Thoracic aorta (tissue), 2 donors: ENCODE measurements at places on chromosomes 11 and 22. TPM values are rescaled to one million over a fixed set of nuclear protein-coding genes. Genes with fewer than 3 reads are reported as not detected.

GRCh38 chr22:27019827-27020226 lies 362.4 kb downstream of the MIAT start:
- peak; percentile 18 for DNase-seq

DNA sequence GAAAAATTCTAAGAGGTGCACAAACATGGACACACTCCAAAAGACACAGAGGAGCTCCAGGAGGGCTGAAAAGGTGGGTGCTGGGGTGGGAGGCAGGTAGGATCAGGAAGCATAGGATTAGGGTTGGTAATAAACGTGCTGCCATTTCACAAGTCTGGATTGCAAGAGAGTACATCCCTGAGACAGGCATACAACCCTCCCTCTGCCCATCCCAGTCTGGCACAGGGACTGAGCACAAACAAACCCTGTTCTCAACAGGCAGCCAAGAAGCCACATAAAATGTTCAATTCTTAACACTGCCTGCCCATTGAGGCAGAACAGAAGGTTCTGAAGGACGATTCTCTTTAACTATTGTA lies 18.5 kb downstream of the SLC35F2 start:
- DNase-seq, result no peak

OR2AG2 gene
- not detected for total RNA-seq

BRMS1 gene
- total RNA-seq, result 35.0 TPM

SPON1 gene
- total RNA-seq, result 48.5 TPM

DNA sequence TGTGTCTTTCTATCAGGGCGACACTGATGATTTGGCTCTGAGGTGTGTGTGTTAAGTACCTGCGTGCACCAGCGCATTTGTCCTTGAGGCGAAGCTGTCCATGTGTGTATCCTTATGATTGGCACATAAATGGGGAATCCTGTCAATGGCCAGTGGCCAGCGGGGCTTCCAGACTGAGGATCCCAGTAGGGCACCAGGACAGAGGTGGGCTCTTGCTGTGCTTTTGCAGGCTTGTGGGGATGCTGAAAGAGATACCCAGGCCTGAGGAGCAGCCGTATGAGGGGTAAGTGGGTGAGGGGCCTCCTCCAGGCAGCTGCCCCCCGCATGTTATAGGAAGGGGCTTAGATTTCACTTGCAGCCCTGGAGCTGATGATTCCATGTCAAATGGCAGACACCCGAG lies 156.8 kb downstream of the ST3GAL4 start:
- DNase-seq, result no peak

HTR3B gene
- not detected for total RNA-seq

DNA sequence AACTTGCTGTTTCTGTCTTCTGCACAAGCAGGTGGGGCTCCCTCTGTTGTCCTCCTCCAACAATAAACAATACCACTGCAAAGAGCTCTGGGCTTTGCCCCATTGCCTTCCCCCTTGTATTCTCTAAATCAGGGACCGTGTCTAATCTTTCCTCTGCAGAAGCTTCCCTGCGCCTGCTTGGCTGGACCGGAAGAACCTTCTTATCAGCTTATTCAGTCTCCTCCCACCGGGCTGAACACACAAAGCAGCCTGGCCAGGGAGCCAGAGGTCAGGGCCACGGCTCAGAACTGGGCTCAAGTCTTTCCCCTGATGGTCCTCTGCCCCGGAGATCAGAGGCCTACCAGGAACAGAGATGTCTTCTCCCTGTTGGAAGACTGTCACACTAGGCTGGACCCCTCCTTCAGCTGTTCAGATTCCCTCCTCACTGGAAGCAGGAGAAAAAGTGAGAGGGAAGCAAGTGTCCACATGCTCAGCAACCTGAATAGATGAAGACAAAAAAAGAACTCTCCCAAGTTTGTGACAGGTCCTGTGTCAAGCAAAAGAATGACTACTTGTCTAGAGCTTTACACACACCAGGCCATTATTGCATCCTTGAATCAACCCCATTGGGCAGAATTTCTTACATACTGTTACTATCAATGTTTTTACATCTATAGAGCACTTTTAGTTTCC lies 63.7 kb downstream of the RAB30 start:
- no peak for DNase-seq

DNA sequence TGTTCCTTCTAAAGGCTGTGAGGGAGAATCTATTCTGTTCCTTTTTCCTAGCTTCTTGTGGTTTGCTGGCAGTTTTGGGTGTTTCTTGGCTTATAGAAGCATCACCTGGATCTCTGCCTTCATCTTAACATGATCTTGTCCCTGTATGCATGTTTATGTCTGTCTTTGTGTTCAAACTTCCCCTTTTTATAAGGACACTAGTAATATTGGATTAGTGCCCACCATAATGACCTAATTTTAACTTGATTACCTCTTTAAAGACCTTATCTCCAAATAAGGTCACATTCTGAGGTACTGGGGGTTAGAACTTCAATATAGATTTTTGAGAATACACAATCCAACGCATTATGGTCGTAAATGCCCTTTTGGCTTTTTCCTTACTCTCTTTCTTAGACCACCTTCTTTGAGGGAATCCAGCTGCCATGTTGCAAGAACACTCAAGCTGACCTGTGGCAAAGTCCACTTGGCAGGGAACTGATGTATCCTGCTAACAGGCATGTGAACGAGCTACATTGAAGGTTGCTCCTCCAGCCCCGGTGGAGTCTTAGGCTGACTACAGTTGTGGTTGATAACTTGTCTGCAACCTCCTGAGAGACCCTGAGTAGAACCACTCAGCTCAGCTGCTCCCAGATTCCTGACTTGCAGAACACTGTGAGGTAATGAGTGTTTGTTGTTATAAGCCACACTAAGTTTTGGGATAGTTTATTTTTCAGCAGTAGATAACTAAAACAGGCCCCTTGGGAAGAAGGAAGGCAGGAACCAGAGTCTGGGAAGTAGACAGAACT lies 127.1 kb upstream of the OR9Q1 start:
- no peak for DNase-seq

- no peak for DNase-seq
Measured at GRCh38 chr11:535210-535518, 212 bp downstream of the HRAS start.

- DNase-seq, result no peak
Measured at GRCh38 chr11:98455500-98456307, 565.0 kb upstream of the CNTN5 start.

DNA sequence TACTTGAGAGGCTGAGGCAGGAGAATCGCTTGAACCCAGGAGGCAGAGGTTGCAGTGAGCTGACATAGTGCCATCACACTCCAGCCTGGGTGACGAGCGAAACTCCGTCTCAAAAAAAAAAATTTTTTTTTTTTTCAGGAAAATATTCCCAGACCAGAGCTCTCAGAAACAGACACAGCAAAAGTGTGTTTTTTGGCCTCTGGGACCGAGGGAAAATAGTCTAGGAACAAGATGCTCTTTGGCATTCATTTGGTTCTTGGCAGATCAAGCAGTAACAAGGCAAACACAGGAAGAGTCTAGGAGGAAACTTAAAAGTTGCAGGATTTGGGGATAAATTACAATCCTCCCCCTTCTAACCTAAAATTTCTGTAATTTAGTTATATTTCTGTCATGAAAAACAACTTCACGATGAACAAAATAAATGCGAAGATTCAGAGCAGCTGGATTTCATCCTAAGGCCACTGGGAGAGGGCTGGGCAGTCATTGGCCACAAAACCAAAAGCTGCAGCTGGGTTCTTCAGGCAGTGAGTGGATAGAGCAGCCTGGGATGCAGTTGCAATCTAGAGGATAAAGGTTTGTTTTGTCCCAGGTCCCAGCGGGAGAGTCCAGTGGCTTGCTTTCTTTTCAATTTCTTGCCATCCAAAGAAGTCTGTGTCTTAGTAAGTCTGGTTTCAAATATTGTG lies 19.7 kb downstream of the ATG16L2 start:
- no peak for DNase-seq

DNA sequence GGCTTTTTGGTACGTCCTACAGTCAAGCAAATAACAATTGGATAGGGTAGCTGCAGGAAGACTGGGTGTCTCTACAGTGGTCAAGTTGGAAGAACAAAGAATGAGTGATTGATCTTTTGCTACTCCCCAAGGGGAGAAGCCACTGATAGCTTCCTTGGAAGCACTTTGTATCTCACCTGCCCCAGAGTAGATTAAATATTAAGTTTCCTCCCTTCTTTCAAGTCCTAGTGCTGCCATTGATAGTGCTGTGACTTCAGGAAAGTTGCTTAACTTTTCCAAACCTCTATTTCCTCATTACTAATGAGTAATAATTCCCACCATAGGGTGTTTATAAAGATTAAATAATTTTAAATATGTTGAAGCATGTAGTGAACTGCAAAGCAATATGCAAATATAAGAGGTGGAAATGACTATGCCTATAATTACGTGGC lies 35.6 kb upstream of the EHF start:
- no peak for DNase-seq

- DNase-seq, result no peak
Measured at GRCh38 chr22:32636884-32637283, 162.3 kb downstream of the FBXO7 start.

GRCh38 chr11:87851234-87851633 lies 324.0 kb downstream of the RAB38 start:
- no peak for DNase-seq

- DNase-seq, result no peak
Measured at GRCh38 chr22:36852056-36852973, 8.5 kb upstream of the NCF4 start.

DNA sequence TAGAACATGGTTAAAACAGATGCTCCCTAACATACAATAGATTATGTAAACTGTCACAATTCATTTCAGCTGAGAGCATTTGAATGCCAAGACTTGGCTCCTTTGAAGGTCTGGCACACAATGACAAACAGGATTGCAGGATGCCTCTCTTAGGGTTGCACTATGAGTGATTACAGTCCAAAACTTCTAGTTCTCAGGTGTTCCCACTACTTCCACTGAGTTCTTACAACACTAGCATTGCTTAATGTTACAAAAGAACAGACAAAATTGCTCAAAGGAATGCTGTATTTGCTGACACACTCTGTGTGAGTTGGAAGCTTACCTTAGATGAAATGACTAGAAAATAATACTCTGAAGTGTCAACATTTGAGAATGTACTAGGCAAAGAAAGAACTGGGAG lies 2413.8 kb upstream of the RAG2 start:
- DNase-seq, result no peak

DNA sequence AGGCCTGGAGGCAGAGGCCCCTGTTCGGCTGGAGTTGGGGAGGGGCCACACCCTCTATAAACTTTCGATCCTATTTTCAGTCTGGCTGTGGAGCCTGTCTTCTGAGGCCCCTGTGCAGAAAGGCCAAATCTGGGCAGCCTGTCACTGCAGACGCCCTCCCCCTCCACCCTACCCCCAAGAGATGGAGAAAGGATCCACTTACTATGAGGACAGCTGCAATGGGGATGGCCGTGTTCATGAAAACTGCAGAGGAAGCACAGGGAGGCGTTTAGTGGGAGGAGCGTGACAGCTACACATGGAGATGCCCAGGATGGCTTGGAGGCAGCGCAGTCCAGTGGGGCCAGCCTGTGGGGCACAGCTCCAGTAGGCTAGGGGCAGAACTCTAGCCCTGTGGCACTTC lies 43.5 kb upstream of the KCNJ11 start:
- DNase-seq, result no peak

- DNase-seq, result no peak
Measured at GRCh38 chr11:92556431-92556830, 331.8 kb downstream of the FAT3 start.

SLC6A5 gene
- not detected for total RNA-seq

SPDYC gene
- not detected for total RNA-seq

GRCh38 chr11:8224711-8225110 lies 39.0 kb downstream of the LMO1 start:
- DNase-seq, result no peak

BIK gene
- not detected for total RNA-seq

TMEM151A gene
- not detected for total RNA-seq

DNA sequence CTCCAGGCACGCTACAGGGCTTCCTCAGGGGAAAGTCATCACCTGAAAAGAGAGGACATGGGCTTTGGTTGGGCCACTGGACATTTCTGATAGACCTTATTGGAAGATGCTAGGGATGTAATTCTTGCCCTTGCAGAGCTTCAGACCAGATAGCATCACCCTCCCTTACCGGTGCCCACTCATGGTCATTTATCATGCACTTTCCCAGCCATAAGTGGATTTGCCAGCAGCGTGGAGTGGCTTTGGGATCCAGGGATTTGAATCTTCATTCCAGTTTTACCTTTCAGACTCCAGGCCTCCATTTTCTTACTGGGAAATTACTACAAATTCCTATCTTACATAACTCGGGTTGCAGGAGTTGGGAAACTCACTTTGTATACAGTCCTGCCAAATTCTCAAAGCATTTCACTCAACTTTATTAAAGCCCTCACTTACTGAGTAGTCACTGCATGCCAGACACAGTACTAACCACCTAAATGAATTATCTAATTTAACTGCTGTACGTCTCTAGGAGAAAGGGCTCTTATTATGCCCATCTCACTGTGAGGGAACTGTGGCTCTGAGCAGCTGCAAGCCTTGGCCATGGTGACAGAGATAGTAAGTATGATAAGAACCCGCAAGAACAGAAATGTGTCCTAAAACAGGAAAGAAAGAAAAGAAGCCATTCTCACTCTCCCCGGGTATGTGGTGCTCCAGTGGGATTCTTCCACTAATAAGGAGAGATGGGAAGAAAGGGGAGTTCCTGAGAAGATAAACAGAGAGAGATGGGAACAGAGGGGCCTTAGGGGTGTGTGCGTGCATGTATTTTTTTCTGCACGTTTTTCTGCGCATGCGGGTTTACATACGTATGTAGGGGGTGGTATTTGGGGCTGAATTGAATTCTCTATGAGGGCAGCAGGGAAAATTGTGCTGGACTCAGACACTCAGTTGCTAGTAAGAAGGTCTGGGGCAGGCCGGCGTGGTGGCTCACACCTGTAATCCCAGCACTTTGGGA lies 9.7 kb downstream of the CHRM1 start:
- no peak for DNase-seq

OR8J3 gene
- not detected for total RNA-seq

GRCh38 chr11:112525270-112525669 lies 264.6 kb upstream of the PLET1 start:
- DNase-seq, result no peak

DNA sequence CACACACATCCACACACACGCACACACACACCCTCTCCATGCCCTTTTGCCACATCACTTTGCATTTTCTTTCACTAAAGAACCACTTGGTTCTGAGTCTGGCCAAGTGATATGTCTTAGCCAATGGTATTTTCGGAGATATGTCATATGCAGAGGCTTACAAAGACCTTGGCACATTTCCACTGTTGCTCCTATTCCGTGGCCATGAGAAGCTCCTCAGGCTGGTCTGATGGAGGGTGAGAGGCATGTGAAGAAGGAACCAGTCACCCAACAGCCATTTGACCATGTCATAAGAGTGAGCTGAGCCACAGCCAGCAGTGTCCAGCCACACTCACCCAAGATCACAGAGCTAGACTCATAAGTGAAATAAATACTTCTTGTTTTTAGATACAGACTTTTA lies 212.6 kb upstream of the NAV2 start:
- no peak for DNase-seq
